ENCODE measurements at places on chromosomes 3 and 15.

DNA sequence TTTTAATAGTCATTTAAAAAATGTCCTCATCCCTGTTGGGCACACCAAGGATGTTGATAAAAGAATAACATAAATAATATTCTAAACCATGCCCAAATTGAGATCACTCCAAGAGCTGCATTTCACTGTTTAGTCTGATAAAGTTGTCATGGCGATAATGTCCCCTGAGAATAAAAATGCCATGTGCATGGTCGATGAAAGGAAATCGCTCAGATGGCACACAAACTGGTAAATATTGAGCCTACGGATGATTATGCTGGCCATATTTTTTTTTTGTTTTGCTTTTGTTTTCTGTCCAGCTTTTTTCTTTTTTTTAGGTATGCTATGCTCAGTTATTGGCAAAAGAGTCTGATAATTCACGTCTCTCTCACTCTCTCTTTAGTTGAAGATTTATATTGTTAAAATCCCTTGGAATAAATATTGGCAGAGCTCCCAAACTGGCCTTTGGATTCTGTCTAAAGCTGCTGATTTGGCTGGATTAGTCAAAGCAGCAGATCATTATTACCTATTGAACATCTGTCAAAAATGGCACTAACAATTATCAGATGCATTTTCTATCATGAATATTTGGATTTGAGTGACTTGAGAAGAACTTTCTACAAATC, 643.8 kb downstream of the SQOR start:
- DNase-seq = no peak

GRCh38 chr15:89070197-89071124, 17.8 kb upstream of the ABHD2 start:
- no peak for DNase-seq

GRCh38 chr15:64507293-64507802, 47.0 kb downstream of the ZNF609 start:
- no peak for DNase-seq

DNA sequence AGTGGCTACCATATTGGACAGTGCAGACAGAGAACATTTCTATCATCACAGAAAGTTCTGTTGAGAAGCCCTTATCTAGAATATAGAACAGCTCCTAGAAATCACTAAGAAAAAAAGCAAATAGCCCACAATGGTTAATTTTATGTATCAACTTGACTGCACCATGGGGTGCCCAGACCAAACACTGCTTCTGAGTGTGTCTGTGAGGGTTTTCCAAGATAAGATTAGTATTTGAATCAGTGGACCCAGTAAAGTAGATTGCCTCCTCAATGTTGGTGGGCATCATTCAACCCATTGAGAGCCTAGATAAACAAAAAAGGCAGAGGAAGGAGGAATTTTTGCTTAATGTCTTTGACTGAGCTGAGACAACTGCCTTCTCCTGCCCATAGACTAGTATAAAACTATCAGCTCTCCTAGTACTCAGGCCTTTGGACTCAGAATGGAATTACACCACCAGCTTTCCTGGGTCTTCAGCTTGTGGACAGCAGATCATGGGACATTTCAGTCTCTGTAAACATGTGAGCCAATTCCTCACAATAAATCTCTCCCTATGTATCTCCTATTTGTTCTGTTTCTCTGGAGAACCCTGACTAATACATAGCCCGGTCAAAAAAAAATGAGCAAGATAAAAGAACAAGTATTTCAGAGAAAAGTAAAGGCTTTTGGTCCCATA, 55.9 kb upstream of the OXTR start:
- no peak for DNase-seq

GRCh38 chr3:45332493-45332892, 55.9 kb upstream of the LARS2 start:
- no peak for DNase-seq

GRCh38 chr15:39320886-39321285, 260.0 kb upstream of the THBS1 start:
- DNase-seq = no peak

DNA sequence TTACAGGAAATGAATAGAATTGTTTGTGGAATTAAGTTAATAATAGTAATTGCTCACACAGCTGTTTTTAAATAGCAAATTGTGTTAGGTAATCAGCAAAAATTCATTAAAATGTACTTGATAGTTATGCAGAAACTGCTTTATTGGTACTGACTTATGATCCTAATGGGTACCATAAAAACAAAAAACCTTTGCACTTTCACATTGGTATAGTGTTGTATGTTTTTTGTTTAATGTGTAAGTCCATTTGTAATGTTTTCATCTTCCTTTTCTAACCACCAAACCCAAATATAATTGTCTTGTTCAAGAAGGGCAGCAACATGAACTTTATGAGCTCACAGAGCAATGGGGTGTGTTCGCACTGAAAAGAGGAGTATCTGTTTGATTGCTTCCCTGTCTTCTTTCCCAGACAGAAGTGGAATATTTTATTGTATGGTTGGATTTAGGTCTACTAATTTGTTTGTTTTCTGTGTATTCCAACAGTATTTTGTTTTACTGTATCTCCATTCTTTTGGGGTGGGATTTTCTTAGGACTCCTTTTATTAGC, 135.8 kb downstream of the TCF12 start:
- DNase-seq = no peak

DNA sequence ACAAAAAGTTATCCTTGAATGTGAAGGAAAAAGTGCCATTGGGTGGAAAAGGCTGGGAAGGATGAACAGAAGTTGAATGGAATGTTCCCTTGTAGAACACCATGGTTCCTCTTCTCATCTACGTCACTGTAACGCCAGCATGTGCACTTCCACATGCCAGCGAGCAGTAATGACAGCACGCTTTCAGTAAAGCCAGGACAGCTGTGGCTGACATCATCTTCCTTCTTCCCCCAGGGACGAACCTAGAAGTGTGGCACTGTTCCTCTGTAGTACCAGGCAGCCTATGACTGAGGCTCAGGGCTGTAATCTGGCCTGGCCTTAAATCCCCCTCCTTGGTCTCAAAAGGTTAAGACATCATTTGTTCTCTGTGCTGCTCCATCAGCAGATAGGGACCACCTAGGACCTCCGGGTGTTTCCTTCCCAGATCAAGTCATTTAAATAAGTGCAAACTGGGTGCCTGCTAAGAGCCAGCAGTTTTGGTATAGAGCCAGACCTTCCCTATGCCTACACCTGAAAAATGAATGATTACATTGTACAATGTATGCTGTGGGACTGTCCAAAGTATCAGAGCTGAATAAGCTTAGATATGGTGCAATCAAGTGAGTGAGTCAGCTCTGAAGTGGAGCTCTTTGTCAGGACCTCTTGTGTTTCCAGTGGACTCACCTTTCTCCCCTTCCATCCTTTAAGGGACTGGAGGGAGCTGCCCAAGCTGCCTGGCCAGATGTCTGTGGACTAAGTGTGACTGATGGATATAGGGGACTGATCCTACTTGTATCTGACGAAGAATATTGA, 5.6 kb upstream of the SRPRB start:
- DNase-seq = no peak

DNA sequence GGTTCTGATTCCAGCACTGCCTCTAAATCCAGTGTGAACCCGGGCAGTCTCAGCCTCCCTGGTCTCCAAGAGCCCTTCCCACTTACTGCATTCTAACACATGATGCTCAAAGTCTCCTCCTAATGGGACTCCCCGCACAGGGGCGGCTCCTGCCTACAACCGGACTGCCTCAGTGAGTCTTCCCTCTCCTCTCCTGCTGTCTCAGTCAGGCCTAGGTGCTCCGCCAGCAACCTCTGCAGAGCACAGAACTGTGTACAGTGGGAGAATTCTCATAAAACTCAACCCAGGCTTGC, 28.9 kb downstream of the TBC1D2B start:
- DNase-seq = no peak

DNA sequence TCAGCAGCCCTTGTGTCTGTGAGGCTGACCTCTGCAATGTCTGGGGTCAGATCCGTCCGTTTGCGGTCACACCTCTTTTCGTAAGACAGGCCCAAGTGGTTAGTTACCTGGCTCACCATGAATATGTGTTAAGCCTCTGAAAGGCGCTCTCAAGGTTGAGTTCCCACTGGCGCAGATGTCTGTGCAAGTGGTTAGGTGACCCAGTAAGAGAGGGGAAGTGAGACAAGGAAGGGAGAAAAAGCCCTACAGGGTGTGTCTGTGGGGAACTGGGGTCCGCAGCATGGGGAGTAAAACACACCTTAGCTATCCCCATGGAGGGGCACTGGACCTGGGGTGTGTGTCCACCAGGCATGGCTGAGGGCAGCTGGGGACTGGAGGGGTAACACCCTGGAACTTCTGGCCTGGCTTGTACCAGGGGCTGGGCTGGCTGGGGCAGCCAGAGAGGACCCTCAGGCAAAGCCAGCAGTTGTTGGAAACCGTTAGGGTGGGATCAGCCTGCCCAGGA, 391.6 kb upstream of the PROK2 start:
- no peak for DNase-seq

- DNase-seq = no peak
Observed at GRCh38 chr15:32029862-32030781, at the start of gene CHRNA7. TSS of gene CHRNA7 (plus strand) at chr15:32030515. CDS start at chr15:32030595, 80 bp downstream.

GRCh38 chr3:50271314-50271936, 2.5 kb downstream of the SEMA3B start:
- DNase-seq = no peak

- no peak for DNase-seq
Observed at GRCh38 chr3:109863701-109864100, 526.4 kb upstream of the DPPA4 start.

DNA sequence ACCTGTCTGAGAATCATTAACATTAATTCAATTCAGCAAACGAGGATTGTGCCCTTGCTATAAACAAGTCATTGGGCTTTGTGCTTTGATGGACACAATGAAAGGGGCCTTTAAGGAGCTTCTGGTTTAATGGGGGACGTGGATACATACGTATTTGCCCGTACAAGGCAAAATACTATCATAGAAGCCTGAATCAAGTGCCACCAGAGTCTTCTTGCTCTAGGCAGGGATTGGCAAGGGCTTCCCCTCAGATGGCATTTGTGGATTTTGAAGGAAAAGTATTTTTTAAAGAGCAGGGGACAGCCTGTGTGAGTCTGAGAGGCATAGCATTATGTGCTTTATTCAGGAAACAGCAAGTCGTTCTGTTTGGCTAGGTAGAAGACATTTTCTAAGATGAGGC, 83.7 kb upstream of the NEDD4 start:
- no peak for DNase-seq

DNA sequence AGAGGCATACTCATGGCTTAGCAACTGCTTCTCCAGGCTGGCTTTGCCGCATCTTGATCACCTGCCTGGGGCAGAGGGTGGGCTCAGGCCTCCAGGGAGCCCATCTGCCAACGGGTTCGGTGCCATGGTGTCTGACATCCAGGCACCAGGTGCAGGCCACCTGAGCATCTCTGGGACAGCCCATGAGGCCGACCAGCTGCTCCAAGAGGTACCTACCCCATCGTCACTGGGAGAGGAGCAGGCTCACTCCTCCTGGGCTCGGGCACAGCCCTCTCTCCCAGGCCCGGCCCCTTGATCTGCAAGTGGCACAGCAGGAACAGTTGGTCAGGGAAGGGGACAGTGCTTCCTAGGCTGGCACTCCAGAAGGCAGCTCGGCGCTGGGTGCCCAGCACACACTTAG, 21.9 kb downstream of the TPRA1 start:
- no peak for DNase-seq

GRCh38 chr3:30266524-30266923, 339.9 kb upstream of the TGFBR2 start:
- DNase-seq = no peak

DNA sequence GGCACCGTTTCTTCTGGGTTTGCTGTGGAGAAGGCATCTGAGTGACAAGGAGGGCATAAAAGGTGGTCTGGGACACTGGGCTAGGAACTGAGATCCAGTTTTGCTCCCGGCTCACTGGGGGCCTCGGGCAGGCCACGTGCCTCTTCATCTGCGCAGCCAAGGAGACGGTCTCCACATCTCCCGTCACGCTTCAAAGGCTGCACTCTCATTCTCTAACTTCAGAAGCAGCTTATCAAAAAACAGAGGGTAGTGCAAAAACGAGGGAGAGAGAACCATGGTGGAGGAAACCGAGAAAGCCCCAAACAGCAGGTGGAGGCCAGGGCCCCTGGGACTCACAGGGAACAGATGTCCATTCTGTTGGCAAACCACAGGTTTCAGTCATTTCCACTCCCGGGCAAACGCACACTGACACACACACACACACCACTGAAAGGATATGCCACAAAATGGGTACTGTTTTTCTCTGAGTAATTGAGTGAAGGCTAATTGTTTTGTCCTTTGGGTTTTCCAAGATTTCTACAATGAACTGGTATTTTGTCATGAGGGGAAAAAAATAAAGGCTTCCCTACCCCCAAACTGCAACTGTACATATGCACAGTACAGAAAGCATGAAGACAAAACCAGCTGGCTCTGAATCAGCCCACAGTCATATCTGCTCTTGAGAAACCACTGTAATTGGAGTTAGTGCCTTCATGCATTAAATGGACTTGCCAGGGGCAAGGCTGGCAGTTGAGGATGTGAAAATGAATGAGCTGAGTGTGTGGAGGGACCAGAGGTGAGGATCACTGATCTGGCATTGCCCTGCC, 71.9 kb downstream of the MGLL start:
- DNase-seq = no peak

- DNase-seq = no peak
Observed at GRCh38 chr3:32601722-32602121, 31.1 kb upstream of the DYNC1LI1 start.

- DNase-seq = no peak
Observed at GRCh38 chr15:34436126-34436955, 1.3 kb downstream of the GOLGA8A start.

DNA sequence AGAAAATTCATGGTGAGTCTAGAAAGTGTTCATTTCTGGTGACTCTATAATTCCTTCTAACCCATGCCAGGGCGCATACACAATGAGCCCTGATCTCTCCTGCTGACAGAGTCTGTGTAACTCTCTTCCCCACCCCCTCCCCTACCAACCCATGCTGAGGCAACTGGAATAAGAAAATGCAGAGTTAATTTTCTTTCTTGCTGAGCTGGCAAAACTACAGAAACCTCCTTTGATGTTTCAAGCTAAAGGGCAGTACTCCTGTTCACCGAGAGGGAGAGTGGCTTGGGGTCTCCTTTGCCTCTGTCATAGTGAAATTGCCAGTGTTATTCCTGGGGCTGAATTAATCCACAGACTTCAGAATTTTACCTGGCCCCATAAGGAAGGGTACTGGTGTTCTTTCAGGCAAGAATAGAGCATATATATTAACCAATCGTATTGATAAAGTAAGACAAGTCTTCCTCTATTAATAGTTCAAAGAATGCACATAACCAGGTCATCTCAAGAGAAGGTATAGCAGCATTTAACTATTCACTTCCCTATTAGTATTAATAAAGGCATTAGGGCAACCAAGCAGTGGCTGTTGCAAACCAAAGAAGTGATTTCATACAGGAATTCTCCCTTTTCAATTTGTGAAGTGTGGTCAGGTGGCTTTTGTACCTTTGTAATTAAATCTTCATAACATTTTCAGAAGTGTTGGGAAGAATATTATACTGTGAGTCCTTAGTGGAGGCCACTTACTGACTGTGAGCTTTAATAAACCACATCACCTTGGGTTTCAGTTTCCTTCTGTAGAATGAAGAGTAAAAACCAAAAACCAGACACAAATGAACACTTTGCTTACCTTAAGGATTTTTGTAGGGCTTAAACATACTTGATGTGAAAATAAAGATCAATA, 4.1 kb downstream of the GAP43 start:
- no peak for DNase-seq

All from stimulated activated CD8-positive, alpha-beta memory T cell treated with anti-CD3 and anti-CD28 coated beads, Interleukin-4, amount 100 ng/mL, for 1 hour (primary cell).